ENCODE measurements at places on chromosomes 1 and 21.

DNA sequence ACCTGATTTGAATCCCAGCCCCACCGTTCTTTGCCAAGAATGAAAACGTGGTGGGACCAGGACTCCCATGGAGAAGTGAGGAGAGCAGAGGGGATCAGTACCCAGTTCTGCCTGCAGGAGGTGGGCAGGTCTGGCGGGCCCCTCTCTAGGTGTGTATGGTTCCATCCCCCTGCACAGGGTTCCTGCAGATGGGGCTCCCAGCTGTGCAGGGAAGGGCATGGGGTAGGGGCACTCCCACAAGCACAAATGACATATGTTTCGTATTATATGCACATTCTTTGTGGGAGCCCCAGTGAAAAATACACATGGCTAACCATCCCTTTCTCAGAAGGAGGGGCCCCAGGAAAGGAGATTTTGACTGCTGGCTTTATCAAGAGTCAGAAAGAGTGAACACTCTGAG lies 144.6 kb downstream of the PLPP3 start:
- no peak for DNase-seq

GRCh38 chr1:48069662-48070395 lies 72.6 kb upstream of the TRABD2B start:
- DNase-seq, result no peak

- no peak for DNase-seq
These were observed 21.2 kb downstream of the OVGP1 start for GRCh38 chr1:111406321-111406768.

DNA sequence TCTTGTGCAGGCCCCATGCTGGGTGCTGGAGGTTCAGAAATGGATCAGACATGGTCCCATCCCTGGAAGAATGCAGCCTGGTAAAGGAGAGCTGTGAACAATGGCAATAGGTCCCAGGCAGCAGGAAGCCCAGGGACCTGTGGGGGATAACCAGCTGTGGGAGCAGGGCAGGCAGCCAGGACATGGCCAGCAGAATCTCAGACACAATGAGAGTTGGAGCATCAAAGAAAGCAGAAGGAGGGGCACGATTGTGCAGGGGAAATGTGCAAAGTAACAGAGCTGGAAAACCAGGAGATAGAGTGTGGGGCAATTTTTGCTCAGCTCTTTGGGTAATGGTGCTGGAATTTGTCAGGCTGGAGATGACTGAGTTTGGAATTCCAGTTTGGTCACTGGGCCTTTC lies 44.3 kb downstream of the C8B start:
- no peak for DNase-seq

DNA sequence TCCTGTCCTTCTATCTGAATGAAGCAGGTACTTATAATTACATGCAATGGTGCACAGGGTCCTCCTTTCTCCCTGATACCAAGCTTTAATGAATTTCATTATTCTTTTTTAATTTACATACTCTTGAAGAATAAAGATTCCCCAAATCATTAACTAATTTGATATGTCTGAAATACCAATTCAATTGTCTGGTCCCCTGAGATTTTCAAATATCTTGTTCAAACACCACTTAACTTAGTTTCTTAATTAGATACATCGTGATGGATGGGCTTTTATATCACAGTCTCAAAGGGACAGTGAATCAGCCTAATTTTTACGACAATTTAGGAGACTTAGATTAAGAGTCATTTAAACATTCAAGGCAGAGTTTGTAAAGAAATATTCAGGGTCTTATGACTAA lies 1054.6 kb downstream of the PLA2G4A start:
- no peak for DNase-seq

DNA sequence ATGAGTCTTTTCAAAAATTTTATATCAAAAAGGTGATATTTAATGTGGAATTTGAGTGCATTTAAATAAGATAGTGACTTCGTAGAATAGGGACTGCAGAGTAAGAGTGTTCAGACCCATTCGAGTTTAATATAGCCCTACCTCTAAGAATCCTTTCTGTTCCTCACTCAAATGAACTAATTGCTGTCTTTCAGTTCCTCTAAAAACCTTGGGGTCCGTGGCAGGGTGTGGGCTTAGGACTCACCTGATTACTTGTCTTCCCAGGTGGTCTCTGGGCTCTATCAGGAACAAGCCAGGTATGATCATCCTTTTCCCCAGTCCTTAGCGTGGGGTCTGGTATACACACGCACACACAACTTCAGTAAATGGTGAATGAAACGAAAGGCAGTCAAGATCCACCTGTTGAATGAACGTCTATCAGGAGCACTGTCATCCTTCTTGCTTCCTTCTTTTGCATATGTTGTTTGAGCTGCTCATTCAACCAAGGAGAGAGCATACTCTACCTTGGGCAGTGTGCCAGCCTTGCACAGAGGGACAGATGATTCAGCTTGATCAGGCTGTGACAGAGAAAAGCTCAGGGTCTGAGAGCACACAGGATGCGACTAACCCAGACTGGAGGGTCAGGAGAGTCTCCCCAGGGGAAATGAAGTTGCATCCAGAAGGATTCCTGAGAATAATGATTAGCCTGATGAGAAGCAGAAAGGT lies 1.2 kb upstream of the RNF11 start:
- DNase-seq, result no peak

DNA sequence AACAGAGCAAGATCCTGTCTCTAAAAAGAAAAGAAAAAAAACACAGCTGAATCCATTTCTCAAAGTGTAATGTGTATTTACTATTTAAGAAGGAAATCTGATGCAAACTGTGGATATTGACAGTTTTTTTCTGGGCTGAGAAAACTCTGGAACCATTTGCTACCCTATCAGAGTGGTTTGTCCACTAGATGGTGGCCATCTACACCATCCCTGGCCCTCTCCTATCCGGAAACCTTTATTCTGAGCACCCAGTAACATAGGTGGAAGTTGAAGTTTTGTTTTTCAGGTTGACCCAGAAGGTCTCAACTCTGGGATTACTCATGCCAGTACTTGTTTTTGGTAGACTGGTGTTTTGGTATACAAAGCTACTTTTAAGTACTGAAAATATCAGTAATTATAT lies 20.2 kb downstream of the ECHDC2 start:
- no peak for DNase-seq

DNA sequence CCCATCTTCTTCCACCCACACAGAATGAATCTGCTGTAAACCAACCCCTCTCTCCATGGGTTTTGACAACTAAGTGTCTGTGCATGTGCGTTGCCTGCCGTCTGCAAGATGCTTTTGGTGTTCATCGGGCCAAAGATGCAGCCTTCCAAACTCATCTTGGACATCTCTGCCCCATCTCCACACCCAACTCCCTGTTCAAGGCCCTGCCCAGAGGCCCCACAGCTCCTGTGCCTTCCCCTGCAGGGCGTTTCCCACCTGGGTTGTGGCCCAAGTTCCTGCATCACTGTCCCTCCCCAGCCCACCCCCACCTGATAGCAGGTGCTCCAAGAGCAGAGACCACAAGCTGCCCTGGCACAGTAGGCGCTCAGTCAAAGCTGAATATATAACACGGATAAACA lies 103.2 kb downstream of the BCAR3 start:
- no peak for DNase-seq

DNA sequence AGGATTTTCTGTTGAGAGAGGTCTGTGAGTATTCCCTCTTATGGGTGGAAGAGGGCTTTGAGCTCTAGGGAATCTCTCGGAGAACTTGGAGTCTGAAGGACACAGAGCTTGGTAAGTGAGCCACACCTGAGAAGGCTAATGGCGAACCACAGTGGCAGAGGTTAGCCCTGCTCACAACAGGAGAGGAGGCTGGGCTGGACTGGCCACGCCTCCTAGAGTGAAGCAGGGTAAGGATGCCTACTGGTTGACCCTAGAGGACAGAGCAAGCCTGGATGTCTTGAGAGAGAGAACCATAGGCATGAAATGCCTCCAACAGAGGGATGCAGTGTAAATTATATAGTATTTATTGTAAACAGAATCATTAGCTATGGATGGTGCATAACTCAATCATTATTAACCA lies 232.6 kb downstream of the PCP4 start:
- no peak for DNase-seq

DNA sequence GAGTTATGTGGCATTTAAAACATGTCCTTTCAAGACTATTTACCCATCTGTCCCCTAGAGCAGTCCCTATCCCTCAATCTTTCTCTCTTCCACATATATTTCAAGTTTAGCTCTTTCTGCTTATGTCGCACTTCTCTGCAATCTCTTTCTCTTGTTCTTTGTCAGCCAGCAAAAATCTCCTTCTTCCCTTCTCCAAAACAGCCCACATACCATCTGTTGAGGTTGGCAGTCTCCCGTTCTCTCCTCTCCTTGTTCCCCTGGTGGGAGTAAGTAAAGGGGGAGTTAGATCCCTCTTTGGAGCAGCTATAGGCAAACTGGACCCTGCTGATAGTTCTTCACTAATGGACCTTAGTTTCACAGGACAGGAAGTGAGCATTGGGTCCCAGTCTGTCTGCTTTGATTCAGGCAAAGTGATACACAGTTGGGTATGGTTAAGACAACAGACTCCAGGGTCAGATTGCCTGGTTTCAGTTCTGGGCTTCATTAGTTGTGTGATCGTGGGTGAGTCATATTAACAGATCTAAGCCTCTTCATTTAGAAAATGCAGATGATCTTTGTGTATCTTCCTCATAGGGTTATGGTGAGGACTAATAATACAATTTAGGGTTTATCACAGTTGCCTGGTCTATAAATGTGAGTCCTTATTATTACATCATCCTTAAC lies 19.7 kb downstream of the BRINP2 start:
- no peak for DNase-seq

GRCh38 chr1:59598120-59598440 lies 216.7 kb upstream of the HOOK1 start:
- no peak for DNase-seq

GRCh38 chr1:54461731-54462596 lies 55.8 kb upstream of the SSBP3 start:
- DNase-seq, result no peak

DNA sequence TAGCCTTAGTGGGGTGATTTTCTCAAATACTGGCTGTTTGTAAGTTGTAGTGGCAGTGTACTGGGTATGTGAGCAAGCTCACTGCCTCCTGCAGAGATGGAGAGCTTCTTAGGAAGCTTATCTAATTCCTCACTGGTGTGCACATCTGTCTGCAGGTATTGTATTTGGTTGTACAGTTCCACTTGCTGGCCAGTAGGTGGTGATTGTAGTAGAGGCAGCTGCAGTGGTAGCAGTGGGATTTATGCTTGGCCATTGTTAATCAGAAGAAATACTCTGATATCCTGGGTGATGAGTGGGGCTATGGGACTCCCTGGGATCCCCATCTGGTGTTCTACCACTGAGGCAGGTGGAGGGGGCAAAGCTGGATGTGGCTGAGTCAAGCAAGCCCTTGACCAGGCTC lies 276.1 kb upstream of the SPAG17 start:
- DNase-seq, result no peak
